SJCRH30 (cell line): ENCODE measurements at places on chromosomes 4 and X. TPM values are rescaled to one million over a fixed set of nuclear protein-coding genes. Genes with fewer than 3 reads are reported as not detected.

DNA sequence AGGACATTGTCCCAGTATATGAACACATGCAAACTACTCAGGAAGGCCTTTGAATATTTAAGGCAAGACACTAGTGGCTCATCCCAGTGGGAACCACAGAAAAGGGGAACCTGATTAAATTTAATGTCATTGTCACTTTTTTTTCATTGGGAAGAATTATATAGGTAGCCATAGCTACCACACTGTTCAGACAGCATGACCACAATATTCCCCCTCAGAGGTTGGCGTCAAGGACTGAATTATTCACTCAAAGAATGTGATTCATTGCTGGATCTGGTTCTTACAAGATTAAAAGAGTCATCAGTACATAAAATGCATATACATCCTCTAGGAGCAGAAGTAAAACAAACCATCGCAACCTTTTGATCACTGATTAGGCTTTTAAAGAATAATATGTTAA, 92.0 kb upstream of the SMARCAD1 start:
- H3K27ac ChIP-seq, result no peak overlapping the region
- H3K36me3 ChIP-seq, result no peaks in the 10 kb centered on the region
- H3K27me3 ChIP-seq, result 0 out of 2 replicates have a peak, but pooled peaks cover 4% of the 10 kb centered on the region
- H3K4me3 ChIP-seq, result no peak overlapping the region

- DNase-seq, result peak; percentile 64
- no peaks in the 10 kb centered on the region for H3K27me3 ChIP-seq
- H3K36me3 ChIP-seq, result no peaks in the 10 kb centered on the region
Measured at GRCh38 chrX:19332983-19333382, 10.7 kb upstream of the PDHA1 start.

GRCh38 chrX:14497184-14497666, 32.1 kb upstream of the GLRA2 start:
- H3K27me3 ChIP-seq, result no peaks in the 10 kb centered on the region
- H3K4me1 ChIP-seq, result no peaks in the 10 kb centered on the region
- no peak overlapping the region for H3K27ac ChIP-seq
- DNase-seq, result no peak
- peak overlapping the region; percentile 28 for H3K4me3 ChIP-seq
- H3K36me3 ChIP-seq, result no peaks in the 10 kb centered on the region

- DNase-seq, result no peak
- H3K27ac ChIP-seq, result no peak overlapping the region
- no peaks in the 10 kb centered on the region for H3K4me1 ChIP-seq
- no peaks in the 10 kb centered on the region for H3K36me3 ChIP-seq
- no peaks in the 10 kb centered on the region for H3K27me3 ChIP-seq
Measured at GRCh38 chr4:132683957-132684356, 465.1 kb upstream of the PCDH10 start.

DNA sequence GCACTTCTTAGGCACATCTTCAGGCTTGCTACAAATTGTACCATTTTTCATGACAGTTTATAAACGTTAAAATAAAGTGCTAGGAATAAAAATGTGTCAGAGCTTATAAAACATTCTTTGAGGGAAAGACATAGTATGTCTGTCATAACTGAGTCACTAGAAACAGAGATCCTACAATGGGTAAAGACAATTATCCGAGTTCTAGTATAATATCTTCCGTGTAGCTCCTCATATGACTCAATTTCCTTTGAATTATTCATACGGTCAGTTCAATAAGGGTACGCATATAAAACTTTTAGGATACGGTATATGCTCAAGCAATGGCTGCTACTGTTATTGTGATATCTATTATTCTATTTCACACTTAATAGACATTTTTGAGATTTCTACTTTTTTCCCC, 349.1 kb downstream of the PCDH10 start:
- H3K27ac ChIP-seq, result no peak overlapping the region
- H3K4me3 ChIP-seq, result no peak overlapping the region
- H3K4me1 ChIP-seq, result no peaks in the 10 kb centered on the region

The SMIM10 gene
- total RNA-seq, result not detected in 2 replicates

DNA sequence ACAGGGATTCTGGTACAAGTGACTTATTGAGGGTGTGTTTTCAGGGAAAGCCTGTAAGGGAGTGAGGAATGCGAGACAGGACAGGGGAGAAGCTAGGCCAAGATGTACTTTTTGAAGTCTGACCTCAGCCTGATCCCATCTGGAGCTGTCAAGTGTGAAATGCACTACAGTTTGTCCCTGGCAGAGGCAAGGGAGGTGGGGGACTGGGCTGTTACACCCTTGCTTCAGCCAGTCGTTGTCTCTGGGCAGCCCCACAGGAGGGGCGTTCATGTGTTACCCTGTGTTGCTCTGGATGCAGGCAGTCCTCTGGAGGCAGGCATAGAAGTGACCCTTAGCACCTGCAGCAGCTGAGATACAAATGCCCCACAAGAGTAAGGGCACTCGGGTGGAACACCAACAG, 25.8 kb downstream of the PPEF1 start:
- H3K4me3 ChIP-seq, result no peak overlapping the region
- H3K27ac ChIP-seq, result no peak overlapping the region
- DNase-seq, result no peak
- H3K27me3 ChIP-seq, result no peaks in the 10 kb centered on the region
- H3K36me3 ChIP-seq, result no peaks in the 10 kb centered on the region

- no peaks in the 10 kb centered on the region for H3K36me3 ChIP-seq
- H3K27ac ChIP-seq, result no peak overlapping the region
- DNase-seq, result no peak
- no peaks in the 10 kb centered on the region for H3K4me1 ChIP-seq
Measured at GRCh38 chrX:5957506-5957905, 271.2 kb downstream of the NLGN4X start.

DNA sequence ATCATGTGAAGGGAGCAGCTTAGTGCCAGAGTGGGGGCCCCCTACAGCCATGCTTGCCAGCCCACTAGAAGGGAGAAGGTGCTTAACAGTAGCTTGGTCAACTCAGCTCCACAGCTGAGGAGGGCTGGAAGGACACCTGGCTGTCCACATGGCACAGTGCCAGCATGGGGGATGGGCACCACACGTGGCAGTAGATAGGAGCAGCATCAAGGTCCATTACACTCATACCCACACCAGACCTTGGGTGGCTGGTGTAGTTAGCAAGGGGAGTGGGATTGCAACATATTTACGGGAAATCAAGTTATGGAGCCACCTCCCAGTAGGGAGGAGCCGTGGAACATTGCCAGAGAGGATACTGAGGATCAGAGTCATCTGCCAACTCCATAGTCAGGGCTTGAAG, 37.9 kb upstream of the SLC4A4 start:
- H3K27ac ChIP-seq, result no peak overlapping the region
- no peak for DNase-seq
- H3K27me3 ChIP-seq, result no peaks in the 10 kb centered on the region; the same call in 1 of the 2 replicates
